Activated CD4-positive, alpha-beta T cell treated with anti-CD3 and anti-CD28 coated beads, Interleukin-2, amount 10 ng/mL, durations not matched to agents 7 days and 5 days (primary cell): ENCODE measurements at places on chromosomes 1 and 21.

DNA sequence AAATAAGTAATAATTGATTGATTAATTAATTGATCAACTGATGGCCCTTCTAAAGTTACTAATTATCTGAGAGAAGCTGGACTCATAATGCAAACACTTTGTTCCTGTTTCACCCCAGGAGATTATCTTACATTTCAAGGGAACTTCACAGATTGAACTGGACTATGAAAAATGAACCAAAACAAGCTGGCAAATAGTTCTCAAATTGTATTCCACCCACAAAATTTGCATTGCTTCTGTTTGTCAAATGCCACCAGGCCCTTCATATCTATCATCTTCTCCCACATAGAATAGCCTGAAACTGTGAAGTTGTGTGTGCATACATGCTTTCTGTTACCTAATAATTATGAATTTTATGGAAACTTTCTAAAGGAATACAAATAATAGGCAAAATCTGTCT lies 104.0 kb downstream of the ZNF281 start:
- DNase-seq, result no peak

DNA sequence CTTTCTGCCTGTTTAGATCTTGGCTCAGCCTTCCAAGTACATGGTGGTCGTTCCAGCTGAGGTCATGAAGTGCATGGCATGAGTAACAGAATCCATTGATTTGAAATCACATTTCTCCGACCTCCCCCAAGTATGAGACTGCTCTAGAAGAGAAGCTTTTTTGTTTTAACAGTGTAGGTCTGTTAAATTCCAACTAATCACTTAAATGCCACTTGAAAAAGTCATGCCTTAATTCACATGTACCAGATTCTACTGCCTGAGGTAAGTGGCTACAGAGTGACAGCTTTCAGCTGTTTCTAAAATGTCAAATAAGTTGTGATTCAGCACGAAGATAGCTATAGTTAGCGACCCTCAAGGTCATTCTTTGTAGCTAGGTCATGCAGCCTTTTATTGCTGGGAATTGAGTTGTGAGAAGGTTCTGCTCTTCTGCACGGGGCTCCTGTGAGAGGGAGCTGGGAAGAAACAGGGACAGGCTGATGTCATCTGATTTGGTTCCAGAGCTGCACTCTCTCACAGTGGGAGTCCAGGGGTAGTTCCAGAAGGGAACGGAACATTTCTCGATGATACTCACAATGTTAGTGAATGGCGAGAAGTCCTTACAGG lies 112.7 kb downstream of the VPS13D start:
- DNase-seq, result no peak

GRCh38 chr1:41842993-41843755 lies 75.5 kb downstream of the HIVEP3 start:
- DNase-seq, result no peak

DNA sequence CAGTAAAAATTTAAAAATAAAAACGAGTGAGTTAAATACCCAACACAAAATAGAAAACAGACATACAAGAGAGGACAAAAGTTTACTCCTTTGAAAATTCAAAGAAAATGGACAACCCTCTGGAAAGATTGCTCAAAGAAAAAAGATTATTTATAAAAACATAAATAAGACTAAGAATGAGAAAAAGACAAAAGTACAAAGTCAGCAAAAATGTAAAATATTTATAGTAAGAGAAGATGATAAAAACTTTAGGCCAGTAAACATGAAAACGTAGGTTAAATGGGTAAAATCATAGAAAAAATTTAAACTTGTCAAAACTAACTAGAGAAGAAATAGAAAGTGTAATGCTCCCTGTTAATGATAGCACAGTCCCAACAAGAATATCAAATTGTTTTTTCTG lies 31.9 kb upstream of the SLC45A1 start:
- no peak for DNase-seq

DNA sequence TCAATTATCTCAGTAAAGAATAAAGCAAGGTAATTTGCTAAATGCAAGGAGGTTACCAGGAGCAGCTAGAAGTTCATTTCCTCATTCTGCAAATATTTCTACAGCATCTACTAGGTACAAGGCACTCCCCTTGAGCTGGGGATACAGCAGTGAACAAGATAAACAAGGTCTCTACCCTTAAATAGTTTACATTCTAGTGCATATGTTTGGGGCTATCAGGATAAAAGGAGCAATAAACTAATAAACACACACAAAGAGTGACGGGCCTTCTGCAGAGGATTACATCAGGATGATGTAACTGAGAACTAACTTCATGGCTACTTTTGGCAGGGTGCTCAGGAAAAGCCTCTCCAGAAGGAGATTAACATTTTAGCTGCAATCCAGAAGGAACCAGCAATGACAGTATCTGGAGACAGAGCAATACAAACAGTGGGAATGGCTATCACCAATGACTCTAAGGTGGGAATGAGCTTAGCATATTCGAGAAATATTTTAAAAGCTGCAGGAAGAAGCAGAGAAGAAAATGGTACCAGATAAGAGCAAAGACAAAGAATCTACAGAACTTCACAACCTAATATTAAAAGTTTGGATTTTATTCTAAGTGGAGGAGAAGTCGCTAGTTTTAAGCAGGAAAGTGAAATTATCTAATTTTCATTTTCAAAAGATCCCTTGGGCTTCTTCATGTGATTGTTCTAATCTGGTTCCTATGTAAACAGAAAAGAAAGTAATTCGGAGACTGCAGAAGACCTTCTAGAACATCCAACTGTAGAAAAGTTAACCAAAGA lies 25.8 kb downstream of the TP53BP2 start:
- no peak for DNase-seq

GRCh38 chr21:33859373-33860102 lies 56.1 kb downstream of the ATP5PO start:
- no peak for DNase-seq

GRCh38 chr1:15700508-15700907 lies 16.4 kb downstream of the PLEKHM2 start:
- DNase-seq, result no peak
